ENCODE measurements at places on chromosomes 6 and 20. TPM values are rescaled to one million over a fixed set of nuclear protein-coding genes. Genes with fewer than 3 reads are reported as not detected.

Gene MYBL2
- 6.2 TPM for total RNA-seq

Gene PPIL6
- 1.7 TPM for total RNA-seq

Gene SLC17A3
- total RNA-seq = not detected

Gene C20orf96
- 10.7 TPM for total RNA-seq

DNA sequence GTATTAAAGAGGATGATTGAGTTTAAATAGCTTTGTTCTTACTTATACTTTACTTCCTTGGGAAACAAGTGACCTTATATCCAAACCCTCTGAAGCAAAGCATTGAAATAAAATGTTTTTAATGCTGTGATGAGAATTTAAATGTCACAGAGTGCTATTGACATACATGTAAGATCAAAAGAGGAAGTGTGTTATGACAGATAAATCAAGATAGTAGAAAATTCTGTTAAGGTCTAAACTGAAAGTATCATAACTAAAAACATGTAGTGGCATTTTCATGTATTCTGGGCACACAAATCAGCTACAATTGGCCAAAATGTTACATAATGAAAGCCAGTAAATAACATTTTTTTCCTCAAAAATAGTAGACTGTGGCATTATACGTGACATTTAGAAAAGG, 318.0 kb downstream of the GRIK2 start:
- DNase-seq = no peak

Measured in astrocyte (in vitro differentiated cells and primary cell).